ENCODE measurements at places on chromosomes 11 and 22. TPM values are rescaled to one million over a fixed set of nuclear protein-coding genes. Genes with fewer than 3 reads are reported as not detected.
A peak's percentile ranks its signal among the peaks of the same experiment; 100 is the strongest.

DNA sequence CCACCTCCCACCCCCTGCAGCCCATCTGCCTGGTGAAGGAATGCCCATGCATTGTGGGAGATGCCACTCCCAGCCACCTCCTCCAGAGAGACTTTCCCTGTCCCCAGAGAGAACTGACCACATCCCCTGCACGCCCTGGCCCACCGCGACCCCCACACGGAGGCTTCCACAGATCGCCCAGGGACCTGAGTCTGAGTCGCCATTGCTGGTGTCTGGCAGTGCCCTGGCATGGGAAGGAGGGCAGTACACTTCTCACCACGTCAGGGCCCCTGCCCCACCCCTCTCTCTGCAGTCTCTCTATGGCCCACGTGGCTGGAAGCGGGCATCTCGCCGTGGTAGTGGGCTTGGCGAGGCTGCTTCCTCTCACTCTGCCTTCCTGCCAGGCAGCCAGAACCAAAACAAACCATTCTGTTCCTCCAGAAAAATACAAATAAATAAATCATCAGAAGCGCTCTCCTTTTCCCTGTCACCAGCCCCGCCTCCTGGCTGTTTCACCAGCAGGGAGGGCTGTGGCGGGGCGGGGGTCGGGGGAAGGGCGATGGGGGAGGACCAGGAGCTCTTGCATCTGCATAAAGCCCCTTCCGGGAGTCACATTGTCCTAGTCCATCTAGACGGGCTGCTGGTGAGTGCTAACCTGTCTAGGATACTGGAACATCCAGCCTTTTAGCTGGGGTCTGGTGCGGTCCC is 20.9 kb downstream of the SHISAL1 start:
- H3K4me1 ChIP-seq, result no peaks in the 10 kb centered on the region
- H3K27ac ChIP-seq, result no peak overlapping the region
- H3K27me3 ChIP-seq, result no peaks in the 10 kb centered on the region
- no peak overlapping the region for H3K4me3 ChIP-seq

DNA sequence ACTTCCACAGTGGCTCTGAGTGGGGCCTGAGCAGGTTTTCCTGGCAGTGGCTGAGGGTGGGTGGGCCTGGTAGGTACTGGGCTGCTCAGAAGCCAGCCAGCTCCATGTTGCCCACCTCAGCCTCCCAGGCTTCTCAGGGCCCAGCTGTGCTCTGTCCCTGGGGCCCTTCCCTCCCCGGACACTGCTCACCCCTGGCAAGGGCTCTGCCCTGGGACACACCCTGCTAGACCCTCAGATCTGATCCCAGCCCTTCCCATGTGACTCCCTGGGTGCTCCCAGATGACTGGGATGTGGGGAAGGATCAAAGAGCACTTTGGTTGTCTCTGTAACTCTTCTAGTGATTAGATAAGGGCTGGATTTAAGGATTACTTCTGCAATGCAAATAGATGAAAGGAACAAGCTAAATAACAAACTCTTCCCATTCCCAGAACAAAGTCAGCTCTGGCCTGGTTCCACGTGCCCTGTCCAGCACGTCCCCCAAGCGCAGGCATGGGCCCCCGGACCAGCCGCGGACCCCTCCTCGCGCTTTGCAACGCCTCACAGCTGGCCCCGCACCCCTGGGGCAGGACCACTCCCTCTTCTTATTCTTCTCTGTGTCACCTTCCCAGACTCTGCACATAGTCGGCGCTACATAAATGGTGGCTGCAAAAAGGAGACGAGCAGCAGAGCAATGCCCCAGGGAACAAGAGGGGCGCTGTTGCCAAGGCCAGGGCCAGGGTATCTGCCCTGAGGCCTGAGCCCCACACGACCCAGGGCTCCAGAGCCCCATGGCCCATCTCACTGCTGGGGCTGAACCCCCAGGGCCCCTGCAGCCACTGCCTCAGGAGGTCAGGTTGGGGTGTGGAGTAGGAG is 5.7 kb upstream of the KRTAP5-6 start:
- H3K27me3 ChIP-seq, result no peaks in the 10 kb centered on the region
- H3K4me3 ChIP-seq, result no peak overlapping the region
- no peak overlapping the region for H3K27ac ChIP-seq
- DNase-seq, result no peak
- H3K4me1 ChIP-seq, result peaks cover 6% of the 10 kb centered on the region
- no peaks in the 10 kb centered on the region for H3K36me3 ChIP-seq

GRCh38 chr22:22397875-22398524 is 110.5 kb downstream of the ZNF280B start:
- H3K4me3 ChIP-seq, result no peak overlapping the region
- peak; percentile 68 for DNase-seq
- no peaks in the 10 kb centered on the region for H3K27me3 ChIP-seq
- H3K36me3 ChIP-seq, result no peaks in the 10 kb centered on the region

Gene SCUBE2
- total RNA-seq, result 0.56 TPM

Gene FZD4
- total RNA-seq, result 22.1 TPM

Gene ISX
- not detected for total RNA-seq

DNA sequence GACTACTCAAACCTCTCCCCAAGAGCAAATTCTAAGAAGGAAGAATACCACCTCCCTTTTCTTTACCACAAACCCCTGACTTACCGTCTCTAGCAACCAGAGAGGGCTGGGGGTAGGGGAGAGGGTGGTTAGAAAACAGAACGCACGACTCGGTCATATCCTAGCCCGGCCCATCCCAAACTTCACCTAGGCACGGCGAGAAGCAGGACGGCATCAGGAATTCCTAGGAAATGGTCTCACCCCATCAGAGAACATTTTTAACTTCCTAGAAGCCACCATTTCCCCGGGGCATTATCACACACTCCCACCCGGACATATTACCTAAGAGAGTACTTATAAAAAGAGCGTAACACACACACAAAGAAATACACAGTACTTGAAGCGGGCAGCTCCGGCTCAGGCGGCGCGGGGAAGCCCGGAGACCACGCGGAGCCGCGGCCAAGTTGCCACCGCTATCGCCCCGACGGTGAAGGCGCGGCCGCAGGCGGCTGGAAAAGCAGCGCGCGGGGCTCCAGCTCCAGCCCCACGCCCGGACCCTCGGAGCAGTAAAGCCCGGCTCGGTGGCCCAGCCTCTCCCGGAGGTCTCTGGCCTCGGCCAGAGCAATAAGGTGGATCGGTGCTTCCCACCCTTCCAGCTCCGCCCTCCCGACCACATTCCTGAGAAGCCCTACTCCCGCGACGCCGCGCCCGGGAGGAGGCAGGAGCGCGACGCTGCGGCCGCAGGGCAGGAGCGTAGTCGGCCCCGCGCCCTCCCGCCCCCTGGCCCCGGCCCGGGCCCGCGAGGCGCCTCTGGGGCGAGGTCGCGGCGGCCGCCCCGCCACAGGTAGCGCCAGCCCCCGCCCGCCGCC is 878 bp downstream of the RRAS2 start:
- DNase-seq, result peak; percentile 60
- H3K27ac ChIP-seq, result peak overlapping the region; percentile 82
- H3K4me3 ChIP-seq, result peak overlapping the region; percentile 83

Gene MRGPRE
- total RNA-seq, result not detected

DNA sequence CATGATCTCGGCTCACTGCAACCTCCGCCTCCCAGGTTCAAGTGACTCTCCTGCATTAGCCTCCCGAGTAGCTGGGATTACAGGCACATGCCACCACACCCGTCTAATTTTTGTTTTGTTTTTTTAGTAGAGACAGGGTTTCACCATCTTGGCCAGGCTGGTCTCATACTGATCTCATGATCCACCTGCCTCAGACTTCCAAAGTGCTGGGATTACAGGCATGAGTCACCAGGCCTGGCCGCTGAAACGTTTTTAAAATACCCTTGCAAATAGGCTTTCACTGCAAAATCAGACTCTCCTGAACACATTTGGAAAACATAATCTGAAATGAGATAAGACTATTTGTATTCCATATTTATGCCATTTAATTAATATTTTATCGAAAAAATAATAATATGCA is 826.1 kb upstream of the CNTN5 start:
- H3K27ac ChIP-seq, result no peak overlapping the region
- H3K4me3 ChIP-seq, result no peak overlapping the region
- no peaks in the 10 kb centered on the region for H3K36me3 ChIP-seq
- H3K4me1 ChIP-seq, result no peaks in the 10 kb centered on the region
- H3K27me3 ChIP-seq, result no peaks in the 10 kb centered on the region

Gene CHRM4
- total RNA-seq, result 0.15 TPM

GRCh38 chr11:86803136-86804045 is 3.0 kb downstream of the PRSS23 start:
- no peaks in the 10 kb centered on the region for H3K27me3 ChIP-seq
- H3K27ac ChIP-seq, result peak overlapping the region; percentile 40
- no peak for DNase-seq
- no peak overlapping the region for H3K4me3 ChIP-seq

GRCh38 chr11:65476632-65477148 is 22.2 kb upstream of the MALAT1 start:
- peak overlapping the region; percentile 59 for H3K4me3 ChIP-seq
- peaks cover 69% of the 10 kb centered on the region for H3K4me1 ChIP-seq
- H3K27ac ChIP-seq, result peak overlapping the region; percentile 100
- H3K36me3 ChIP-seq, result no peaks in the 10 kb centered on the region

- no peak overlapping the region for H3K4me3 ChIP-seq
- no peaks in the 10 kb centered on the region for H3K27me3 ChIP-seq
- no peak for DNase-seq
- H3K36me3 ChIP-seq, result no peaks in the 10 kb centered on the region
- no peak overlapping the region for H3K27ac ChIP-seq
Observed at GRCh38 chr22:48908547-48908946, 919.1 kb downstream of the BRD1 start.

Gene PRR33
- 1.4 TPM for total RNA-seq

Gene FIBIN
- total RNA-seq, result 8.7 TPM

Gene SYNGR1
- total RNA-seq, result 49.9 TPM

Gene SLC22A9
- total RNA-seq, result not detected

GRCh38 chr11:17238377-17238776 is 30.6 kb upstream of the PIK3C2A start:
- no peaks in the 10 kb centered on the region for H3K4me1 ChIP-seq
- no peak overlapping the region for H3K4me3 ChIP-seq
- H3K27ac ChIP-seq, result no peak overlapping the region
- DNase-seq, result no peak
- H3K36me3 ChIP-seq, result no peaks in the 10 kb centered on the region

GRCh38 chr11:59990421-59990820 is 26.6 kb upstream of the OOSP4B start:
- no peak overlapping the region for H3K4me3 ChIP-seq
- no peak overlapping the region for H3K27ac ChIP-seq
- H3K4me1 ChIP-seq, result no peaks in the 10 kb centered on the region
- no peaks in the 10 kb centered on the region for H3K36me3 ChIP-seq
- H3K27me3 ChIP-seq, result no peaks in the 10 kb centered on the region
- DNase-seq, result no peak

DNA sequence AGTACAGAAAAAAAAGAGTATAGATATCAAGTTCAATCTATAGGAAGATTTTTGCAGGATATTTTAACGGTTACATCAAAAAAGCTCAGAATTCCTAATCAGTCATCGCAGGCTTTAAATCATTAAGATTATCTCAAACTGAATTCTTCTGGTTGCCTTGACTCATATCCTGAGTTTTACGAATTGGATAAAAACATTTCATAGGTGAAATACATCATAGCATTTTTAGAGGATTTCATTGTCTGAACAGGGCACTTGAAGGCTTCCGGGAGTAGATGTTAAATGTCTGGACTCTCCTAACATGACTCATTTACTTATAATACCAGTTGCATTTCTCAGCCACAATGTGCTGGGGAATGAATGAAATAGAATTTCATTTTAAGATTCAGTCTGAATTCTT is 2216.6 kb upstream of the RAG2 start:
- H3K4me1 ChIP-seq, result no peaks in the 10 kb centered on the region
- H3K27me3 ChIP-seq, result no peaks in the 10 kb centered on the region
- H3K36me3 ChIP-seq, result no peaks in the 10 kb centered on the region

- peak overlapping the region; percentile 100 for H3K27ac ChIP-seq
- H3K36me3 ChIP-seq, result peaks cover 7% of the 10 kb centered on the region
- peaks cover 48% of the 10 kb centered on the region for H3K4me1 ChIP-seq
- H3K27me3 ChIP-seq, result no peaks in the 10 kb centered on the region
- peak overlapping the region; percentile 76 for H3K4me3 ChIP-seq
Observed at GRCh38 chr11:114058871-114059277, 637 bp upstream of the ZBTB16 start.

GRCh38 chr11:120228794-120229384 is 11.1 kb upstream of the POU2F3 start:
- no peaks in the 10 kb centered on the region for H3K27me3 ChIP-seq
- H3K4me3 ChIP-seq, result no peak overlapping the region
- DNase-seq, result no peak
- peaks cover 11% of the 10 kb centered on the region for H3K36me3 ChIP-seq

DNA sequence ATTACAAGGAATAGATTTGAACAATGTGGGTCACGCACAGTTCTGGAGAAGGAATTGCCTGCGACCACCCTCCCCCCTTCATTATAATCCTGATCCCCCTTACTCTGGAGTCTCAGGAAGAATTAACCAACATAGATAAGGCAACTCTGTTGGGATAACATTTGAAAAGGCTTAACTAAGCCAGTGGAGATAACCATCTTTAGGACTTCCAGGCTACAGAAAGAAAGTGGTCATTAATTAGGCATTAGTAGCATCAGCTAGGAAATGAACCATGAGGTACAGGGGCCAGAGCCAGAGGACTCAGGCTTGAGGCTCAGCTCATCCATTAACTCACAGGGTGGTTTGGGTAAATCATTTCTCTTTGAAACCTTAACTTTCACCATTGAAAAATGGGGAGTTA is 720.0 kb upstream of the API5 start:
- no peaks in the 10 kb centered on the region for H3K27me3 ChIP-seq
- H3K27ac ChIP-seq, result no peak overlapping the region

DNA sequence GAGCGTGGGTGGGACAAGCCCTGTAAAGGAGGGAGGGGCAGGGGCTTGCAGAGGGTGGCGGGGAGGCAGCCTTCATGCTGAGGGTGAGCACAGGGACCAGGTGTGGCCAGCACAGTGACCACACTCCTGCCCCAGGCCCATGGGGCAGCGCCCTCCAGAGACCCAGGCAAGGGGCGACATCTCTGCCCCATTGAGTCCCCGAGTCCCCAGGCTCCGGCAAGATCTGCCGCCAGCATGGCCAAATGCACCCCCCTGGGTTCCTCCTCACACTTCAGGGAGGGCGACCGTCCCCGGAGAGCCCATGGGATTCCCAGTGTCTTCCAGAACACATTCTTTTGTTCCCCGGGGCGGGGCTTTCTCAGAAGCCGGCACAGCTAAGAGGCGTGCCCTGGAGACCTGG is 362.5 kb downstream of the TBC1D22A start:
- no peaks in the 10 kb centered on the region for H3K36me3 ChIP-seq
- no peaks in the 10 kb centered on the region for H3K27me3 ChIP-seq
- no peak overlapping the region for H3K27ac ChIP-seq
- peak; percentile 49 for DNase-seq
- no peaks in the 10 kb centered on the region for H3K4me1 ChIP-seq
- H3K4me3 ChIP-seq, result no peak overlapping the region

Gene KCNQ1OT1
- 0.93 TPM for total RNA-seq

DNA sequence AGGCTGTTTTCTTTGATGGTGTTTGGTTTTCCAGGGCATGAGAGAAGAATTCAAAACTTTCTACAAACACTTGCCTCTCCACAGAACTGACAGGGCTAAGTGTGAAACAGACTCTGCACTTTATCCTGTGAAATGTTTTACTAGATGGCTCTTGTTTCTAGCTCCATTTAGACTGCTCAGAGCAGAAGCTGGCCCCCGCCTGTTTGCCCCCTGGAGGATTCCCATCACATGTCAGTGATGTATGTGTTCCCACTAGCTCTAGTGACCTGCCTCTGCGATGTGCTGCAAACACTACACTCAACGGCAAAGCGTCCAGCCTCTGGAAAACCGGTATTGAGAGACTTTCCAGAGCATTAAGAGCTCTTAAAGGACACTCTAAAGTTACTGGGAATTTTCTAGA is 41.4 kb upstream of the PCF11 start:
- H3K4me3 ChIP-seq, result no peak overlapping the region
- no peaks in the 10 kb centered on the region for H3K36me3 ChIP-seq
- H3K27me3 ChIP-seq, result no peaks in the 10 kb centered on the region
- no peak overlapping the region for H3K27ac ChIP-seq

Measured in heart left ventricle (tissue), 16 donors.